Hematopoietic multipotent progenitor cell treated with erythropoietin and hydrocortisone succinate and interleukin-3 and kit ligand, for 4 days (in vitro differentiated cells): ENCODE measurements at places on chromosomes 7 and 10.

GRCh38 chr10:70974351-70974901, 86.1 kb upstream of the PCBD1 start:
- DNase-seq: peak; percentile 10

DNA sequence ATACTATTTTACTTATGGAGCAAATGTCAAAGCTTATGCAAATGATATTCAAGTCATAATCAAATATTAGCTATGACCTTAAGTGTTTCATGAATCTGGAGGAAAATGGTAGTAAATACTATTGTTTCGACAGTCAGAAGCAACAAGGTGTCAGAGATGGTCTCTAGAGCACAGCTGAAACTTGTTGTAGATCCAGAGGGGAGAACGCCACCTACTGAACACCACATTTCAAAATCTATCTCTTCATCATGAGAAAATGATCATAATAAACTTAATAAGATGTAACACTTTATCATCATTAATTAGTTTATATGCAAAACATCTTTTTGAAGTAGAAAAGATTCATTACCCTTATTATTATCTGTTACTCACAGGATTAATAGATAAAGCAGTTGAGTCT, 418.7 kb downstream of the GATA3 start:
- DNase-seq: peak; percentile 21

GRCh38 chr7:121985476-121986030, 112.6 kb downstream of the PTPRZ1 start:
- DNase-seq: no peak

DNA sequence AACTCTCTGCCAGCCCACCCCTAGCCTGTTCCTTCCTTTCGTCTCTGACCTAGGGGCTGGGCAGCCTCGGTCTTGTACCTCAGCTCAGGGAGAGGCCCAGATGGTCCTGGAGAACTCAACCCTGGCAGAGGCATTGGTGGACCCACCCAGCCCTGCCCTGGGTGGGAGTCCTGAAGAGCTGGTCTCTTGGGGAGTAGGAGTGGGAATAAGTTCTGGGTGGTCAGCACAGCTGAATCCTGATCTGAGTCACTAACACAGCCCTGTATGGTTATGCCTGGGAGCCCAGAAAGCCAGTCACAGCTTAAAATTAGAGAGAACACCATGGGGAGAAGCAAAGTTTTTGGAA, 84.0 kb downstream of the SORBS1 start:
- no peak for DNase-seq

GRCh38 chr7:38932509-38933168, 23.6 kb upstream of the VPS41 start:
- DNase-seq: peak; percentile 78

DNA sequence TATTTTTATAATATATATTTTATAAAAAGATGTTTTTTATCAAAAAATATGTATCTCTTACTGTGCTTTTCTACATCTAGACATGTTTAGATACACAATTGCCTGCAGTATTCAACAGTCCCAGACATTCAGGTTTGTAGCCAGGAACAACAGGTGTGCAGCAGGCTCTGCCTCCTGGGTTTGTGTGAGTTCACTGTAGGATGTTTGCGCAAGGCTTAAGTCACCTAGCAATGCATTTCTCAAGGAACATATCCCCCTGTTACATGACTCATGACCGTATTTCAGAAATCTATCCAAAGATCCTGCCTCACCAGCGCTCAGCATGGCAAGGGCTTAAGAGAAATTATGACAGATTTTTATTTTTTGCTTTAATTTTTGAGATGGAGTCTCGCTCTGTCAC, 41.5 kb downstream of the PITRM1 start:
- DNase-seq: no peak

DNA sequence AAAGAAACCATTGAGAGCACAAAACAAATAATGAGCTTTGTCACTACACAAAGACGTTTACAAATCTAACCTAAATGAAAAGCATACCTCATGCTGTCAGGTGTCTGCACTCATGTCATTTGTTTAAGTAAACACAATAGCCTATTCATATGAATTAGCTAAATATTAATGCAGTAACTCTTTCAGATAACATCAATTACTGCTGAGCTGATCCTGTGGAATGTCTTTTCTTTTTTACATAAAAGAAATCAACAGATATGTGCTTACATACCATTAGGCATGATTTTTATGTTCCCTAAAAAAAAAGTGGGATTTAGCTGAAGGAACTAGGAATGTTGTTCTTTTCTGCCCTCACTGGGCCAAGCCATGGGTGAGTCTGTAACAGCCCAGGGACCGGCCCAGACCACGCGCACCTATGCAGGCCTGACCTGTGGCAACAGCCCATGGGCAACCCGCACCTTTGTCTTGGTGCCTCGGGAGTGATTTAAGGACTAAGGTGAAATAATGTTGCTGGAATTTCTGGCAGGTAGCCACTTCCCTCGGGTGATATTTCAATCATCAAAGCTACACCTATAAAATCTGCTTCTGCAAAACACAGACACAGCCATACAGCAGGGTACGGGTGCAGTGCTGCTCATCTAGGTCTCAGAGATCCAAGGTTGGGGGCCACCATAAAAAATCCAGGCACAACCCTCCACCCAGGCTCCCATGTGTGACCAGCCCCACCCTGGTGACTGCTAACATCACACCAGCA, 44.6 kb downstream of the FGFR2 start:
- DNase-seq: no peak

GRCh38 chr7:42831718-42832522, 80.0 kb downstream of the C7orf25 start:
- peak; percentile 38 for DNase-seq

- DNase-seq: no peak
These were observed 146.0 kb upstream of the STEAP4 start for GRCh38 chr7:88452646-88453045.

- DNase-seq: peak; percentile 85
These were observed 159.5 kb upstream of the AGR3 start for GRCh38 chr7:17041324-17041723.

GRCh38 chr10:44404741-44405437, 20.0 kb upstream of the CXCL12 start:
- DNase-seq: no peak

DNA sequence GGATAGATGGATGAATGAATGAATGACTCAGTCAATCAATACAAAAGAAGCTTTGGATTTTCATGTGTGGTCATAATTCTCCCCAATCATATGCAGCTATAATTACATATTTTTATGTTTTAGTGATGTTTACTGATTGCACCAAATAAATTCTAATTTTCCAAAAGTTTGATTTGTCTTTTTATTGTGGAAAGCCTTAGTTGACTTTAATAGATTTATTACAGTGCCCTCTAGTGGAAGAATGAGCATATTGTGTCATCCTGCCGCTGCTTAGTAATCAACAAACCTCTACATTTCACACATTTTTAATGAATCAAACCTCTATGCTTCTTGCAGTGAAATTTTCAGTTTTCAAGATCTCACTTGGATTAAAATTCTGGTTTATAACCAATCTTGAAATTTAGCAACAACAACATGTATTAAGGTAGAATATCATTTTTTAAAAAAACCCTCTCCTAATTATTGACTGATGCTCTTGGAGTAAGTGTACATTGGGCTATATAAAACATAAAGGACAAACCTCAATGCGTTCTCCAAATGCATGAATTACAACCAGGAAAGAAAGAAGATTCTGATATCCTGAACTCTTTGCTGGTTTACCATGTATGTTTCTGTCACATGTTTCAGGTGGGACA, 55.6 kb upstream of the PNLIP start:
- DNase-seq: peak; percentile 72

GRCh38 chr7:157009778-157010587, 480 bp downstream of the MNX1 start:
- no peak for DNase-seq
